Smooth muscle cell of trachea (primary cell): ENCODE measurements at places on chromosomes 16 and 17. TPM values are rescaled to one million over a fixed set of nuclear protein-coding genes. Genes with fewer than 3 reads are reported as not detected.

ADGRG1 gene
- total RNA-seq = 2.8 and 6.0 TPM in 2 replicates

SLC6A2 gene
- not detected in 2 replicates for total RNA-seq

TPSG1 gene
- not detected in 2 replicates for total RNA-seq

HBZ gene
- total RNA-seq = not detected in 2 replicates

EME2 gene
- total RNA-seq = 13.5 and 18.0 TPM in 2 replicates

DNAAF1 gene
- under 0.01 and 0.33 TPM in 2 replicates for total RNA-seq

VKORC1 gene
- 128 and 152 TPM in 2 replicates for total RNA-seq

CSH2 gene
- not detected in 2 replicates for total RNA-seq
